ENCODE measurements at places on chromosomes 6 and 20.

- no peaks in the 10 kb centered on the region for H3K27me3 ChIP-seq
- no peak overlapping the region for H3K4me3 ChIP-seq
- peaks cover 28% of the 10 kb centered on the region for H3K36me3 ChIP-seq
- no peak for DNase-seq
- peak overlapping the region; percentile 4 for H3K27ac ChIP-seq
Measured at GRCh38 chr6:157139054-157139708, 184.1 kb downstream of the TMEM242 start.

GRCh38 chr6:15301179-15302006, 55.5 kb downstream of the JARID2 start:
- peaks cover 54% of the 10 kb centered on the region for H3K4me1 ChIP-seq
- H3K27me3 ChIP-seq, result no peaks in the 10 kb centered on the region
- no peak for DNase-seq

GRCh38 chr20:23156170-23156841, 70.2 kb upstream of the CD93 start:
- no peaks in the 10 kb centered on the region for H3K27me3 ChIP-seq
- no peaks in the 10 kb centered on the region for H3K36me3 ChIP-seq
- DNase-seq, result peak; percentile 62
- no peak overlapping the region for H3K4me3 ChIP-seq
- no peak overlapping the region for H3K27ac ChIP-seq

DNA sequence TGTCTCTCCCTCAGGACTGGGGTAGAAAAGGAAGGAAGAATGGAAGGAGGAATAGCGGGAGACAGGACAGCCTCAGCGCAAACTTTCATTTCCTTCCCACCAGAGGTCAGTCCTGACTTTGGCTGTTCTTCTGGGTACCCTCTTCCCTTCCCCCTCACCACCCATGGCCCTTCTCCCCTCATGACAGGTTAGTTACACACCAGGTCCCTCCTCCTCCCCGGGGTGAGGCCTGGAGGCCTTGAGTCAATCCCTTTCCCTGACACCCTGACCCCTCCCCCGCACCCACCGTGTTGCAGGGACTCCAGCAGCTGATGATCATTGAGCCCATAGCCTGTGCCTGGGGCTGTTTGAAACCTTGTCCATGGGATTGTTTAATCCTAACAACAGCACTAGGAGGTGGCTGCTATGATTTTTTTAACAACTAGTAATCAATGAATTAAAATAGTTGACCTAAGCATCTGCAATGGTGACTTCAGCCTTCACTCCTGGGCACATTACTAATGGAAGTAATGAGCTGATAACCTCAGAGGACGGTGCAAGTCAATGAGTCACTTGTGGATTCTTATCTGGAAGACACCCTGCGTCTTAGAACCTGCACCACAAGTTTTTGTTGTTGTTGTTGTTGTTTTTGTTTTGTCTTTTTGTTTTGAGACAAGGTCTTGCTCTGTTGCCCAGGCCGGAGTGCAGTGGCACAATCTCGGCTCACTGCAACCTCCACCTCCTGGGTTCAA, 46.6 kb upstream of the CCDC167 start:
- H3K36me3 ChIP-seq, result no peaks in the 10 kb centered on the region
- no peaks in the 10 kb centered on the region for H3K27me3 ChIP-seq
- no peak overlapping the region for H3K27ac ChIP-seq
- H3K4me1 ChIP-seq, result no peaks in the 10 kb centered on the region

DNA sequence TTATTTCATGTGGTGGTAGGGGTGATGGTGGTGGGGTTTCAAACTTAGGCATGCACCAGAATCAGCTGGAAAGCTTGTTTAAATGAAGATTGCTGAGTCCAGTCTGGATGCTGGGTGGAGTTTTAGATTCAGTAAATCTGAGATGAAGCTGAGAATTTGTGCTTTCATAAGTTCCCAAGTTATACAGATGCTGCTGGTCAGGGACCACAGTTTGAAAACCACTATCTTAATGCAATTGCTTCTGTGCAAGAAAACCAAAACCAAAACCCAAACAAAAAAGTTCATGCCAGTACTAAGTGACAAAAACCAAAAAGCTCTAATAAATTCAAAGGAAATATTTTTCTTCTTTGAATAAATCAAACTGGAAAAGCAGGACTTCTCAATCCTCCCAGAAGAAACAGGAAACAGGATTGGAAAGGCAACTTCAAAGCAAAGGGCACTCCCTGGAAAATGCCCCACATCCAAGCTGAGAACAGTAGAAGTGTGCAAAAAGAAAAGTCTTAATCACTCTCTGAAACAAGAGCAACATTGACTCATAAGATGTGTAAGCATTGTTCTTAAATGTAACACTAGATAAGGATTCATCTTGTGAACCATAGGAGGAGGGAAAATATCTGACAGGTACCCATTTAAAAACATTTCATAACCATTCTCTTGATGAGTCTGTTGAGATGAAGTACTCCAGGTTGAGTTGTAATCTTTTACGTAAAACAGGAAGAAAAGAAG, 481.5 kb upstream of the HSF2 start:
- H3K4me1 ChIP-seq, result peaks cover 3% of the 10 kb centered on the region
- H3K36me3 ChIP-seq, result no peaks in the 10 kb centered on the region
- no peak for DNase-seq
- no peak overlapping the region for H3K4me3 ChIP-seq
- no peak overlapping the region for H3K27ac ChIP-seq

GRCh38 chr6:56022678-56023077, 147.3 kb upstream of the BMP5 start:
- no peak overlapping the region for H3K27ac ChIP-seq
- peaks cover 21% of the 10 kb centered on the region for H3K4me1 ChIP-seq
- no peaks in the 10 kb centered on the region for H3K27me3 ChIP-seq
- H3K4me3 ChIP-seq, result no peak overlapping the region

DNA sequence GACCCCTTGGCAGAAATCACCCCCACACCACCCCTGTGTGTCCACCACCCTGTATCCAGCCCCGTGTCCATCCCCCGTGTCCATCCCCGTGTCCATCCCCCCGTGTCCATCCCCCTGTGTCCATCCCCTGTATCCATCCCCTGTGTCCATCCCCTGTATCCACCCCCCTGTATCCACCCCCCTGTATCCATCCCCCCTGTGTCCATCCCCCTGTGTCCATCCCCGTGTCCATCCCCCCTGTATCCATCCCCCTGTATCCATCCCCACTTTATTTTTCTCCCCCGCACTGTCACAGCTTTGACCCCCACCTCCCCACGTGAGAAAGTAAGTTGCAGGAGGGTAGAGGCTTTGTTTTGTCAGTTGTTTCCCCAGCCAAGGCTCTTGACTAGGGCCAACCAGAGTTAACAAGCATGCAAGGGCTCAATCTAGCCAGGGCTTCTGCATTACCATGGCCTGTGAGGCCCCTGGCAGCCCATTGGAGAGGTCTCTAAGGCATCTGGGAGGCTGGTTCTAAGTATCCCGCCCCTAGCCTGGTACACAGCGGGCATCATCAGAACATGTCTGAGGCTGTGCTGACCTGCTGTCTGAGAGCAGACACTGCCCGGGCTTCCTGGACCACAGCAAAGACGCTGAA, 18.1 kb upstream of the SIRPA start:
- peaks cover 23% of the 10 kb centered on the region for H3K27me3 ChIP-seq
- DNase-seq, result no peak
- no peak overlapping the region for H3K4me3 ChIP-seq

DNA sequence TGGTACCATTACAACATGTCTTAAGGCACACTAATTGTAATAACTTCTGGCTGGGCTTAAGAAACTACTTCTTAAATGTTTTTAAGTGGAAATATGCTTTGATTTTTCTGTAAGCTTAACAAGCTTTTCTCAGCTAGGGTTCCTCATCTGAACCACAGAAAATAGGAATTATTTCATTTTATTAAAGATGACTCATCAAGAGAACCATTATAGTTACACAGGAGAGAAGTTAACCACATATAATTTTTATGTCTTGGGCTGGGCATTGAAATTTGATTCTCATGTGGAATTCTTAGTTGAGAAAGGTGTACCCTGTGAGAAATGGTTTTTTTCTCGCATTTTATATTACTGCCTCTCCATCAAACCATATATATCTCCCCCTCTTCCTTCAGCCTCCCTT, 75.1 kb downstream of the QKI start:
- no peak for DNase-seq
- H3K4me3 ChIP-seq, result no peak overlapping the region
- H3K27ac ChIP-seq, result no peak overlapping the region
- peaks cover 11% of the 10 kb centered on the region for H3K36me3 ChIP-seq
- H3K4me1 ChIP-seq, result peaks cover 63% of the 10 kb centered on the region

DNA sequence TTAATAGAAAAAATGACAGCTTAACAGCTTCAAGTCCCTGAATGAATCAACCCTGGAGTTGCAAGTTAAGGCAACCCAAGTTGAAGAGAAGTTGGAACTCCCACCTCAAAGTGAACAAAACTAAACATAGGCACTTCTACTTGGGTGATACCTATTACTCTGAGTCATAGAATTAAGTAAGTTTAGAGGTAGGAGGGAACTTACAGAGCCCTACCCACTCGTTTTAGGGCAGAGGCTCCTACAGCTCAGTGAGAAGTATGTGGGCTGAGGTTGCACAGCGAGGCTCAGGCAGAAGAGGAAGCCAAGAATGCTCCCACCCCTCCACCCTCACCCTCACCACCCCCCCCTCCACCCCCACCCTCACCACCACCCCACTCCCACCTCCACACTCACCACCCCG, 42.2 kb downstream of the NFATC2 start:
- peaks cover 8% of the 10 kb centered on the region for H3K27me3 ChIP-seq
- H3K4me3 ChIP-seq, result no peak overlapping the region
- H3K27ac ChIP-seq, result no peak overlapping the region
- no peaks in the 10 kb centered on the region for H3K36me3 ChIP-seq
- no peak for DNase-seq

- no peak overlapping the region for H3K4me3 ChIP-seq
- H3K27ac ChIP-seq, result no peak overlapping the region
- H3K4me1 ChIP-seq, result peaks cover 22% of the 10 kb centered on the region
- H3K36me3 ChIP-seq, result peaks cover 18% of the 10 kb centered on the region
- H3K27me3 ChIP-seq, result no peaks in the 10 kb centered on the region
Measured at GRCh38 chr6:83061190-83061589, 4.5 kb downstream of the UBE3D start.

GRCh38 chr6:2376429-2377355, 131.3 kb upstream of the GMDS start:
- no peaks in the 10 kb centered on the region for H3K27me3 ChIP-seq
- peak overlapping the region; percentile 61 for H3K27ac ChIP-seq
- H3K36me3 ChIP-seq, result no peaks in the 10 kb centered on the region
- no peak for DNase-seq
- H3K4me3 ChIP-seq, result no peak overlapping the region
- peaks cover 12% of the 10 kb centered on the region for H3K4me1 ChIP-seq

- H3K27ac ChIP-seq, result peak overlapping the region; percentile 95
- H3K4me3 ChIP-seq, result no peak overlapping the region
- no peak for DNase-seq
- H3K4me1 ChIP-seq, result peaks cover 64% of the 10 kb centered on the region
Measured at GRCh38 chr6:140061110-140062042, 686.9 kb upstream of the CITED2 start.

DNA sequence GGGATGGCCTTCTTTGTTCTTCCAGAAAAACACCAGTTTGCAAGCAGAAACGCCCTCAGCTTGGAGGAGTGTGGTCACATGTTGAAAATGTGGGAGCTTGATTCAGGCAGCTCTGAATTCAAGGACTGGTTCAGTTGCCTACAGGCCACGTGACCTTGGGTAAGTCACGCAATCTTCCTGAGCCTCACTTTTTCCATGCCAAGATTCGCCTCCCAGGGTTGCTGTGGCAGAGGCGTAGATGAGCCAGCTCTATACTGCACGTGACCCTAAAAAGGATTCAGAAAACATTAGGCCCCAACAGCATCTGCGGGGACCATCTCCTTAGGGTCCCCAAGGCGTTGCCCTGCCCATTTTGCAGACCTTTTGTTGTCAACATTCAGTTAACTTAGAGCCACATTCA, 112.0 kb upstream of the SNX9 start:
- no peak overlapping the region for H3K27ac ChIP-seq
- DNase-seq, result no peak
- H3K4me1 ChIP-seq, result peaks cover 15% of the 10 kb centered on the region
- no peak overlapping the region for H3K4me3 ChIP-seq
- no peaks in the 10 kb centered on the region for H3K27me3 ChIP-seq

GRCh38 chr6:71419217-71420094, 130.8 kb downstream of the OGFRL1 start:
- peaks cover 20% of the 10 kb centered on the region for H3K36me3 ChIP-seq
- H3K4me3 ChIP-seq, result peak overlapping the region; percentile 91
- peaks cover 33% of the 10 kb centered on the region for H3K4me1 ChIP-seq
- DNase-seq, result no peak
- H3K27ac ChIP-seq, result peak overlapping the region; percentile 88
- no peaks in the 10 kb centered on the region for H3K27me3 ChIP-seq

- H3K27ac ChIP-seq, result no peak overlapping the region
- DNase-seq, result peak; percentile 44
- peaks cover 2% of the 10 kb centered on the region for H3K4me1 ChIP-seq
- H3K36me3 ChIP-seq, result no peaks in the 10 kb centered on the region
- peaks cover 12% of the 10 kb centered on the region for H3K27me3 ChIP-seq
Measured at GRCh38 chr6:13863699-13864155, 49.4 kb upstream of the MCUR1 start.

- no peak overlapping the region for H3K4me3 ChIP-seq
- no peak overlapping the region for H3K27ac ChIP-seq
- no peaks in the 10 kb centered on the region for H3K27me3 ChIP-seq
- no peaks in the 10 kb centered on the region for H3K36me3 ChIP-seq
- DNase-seq, result no peak
Measured at GRCh38 chr6:163390770-163391169, 23.7 kb upstream of the QKI start.

DNA sequence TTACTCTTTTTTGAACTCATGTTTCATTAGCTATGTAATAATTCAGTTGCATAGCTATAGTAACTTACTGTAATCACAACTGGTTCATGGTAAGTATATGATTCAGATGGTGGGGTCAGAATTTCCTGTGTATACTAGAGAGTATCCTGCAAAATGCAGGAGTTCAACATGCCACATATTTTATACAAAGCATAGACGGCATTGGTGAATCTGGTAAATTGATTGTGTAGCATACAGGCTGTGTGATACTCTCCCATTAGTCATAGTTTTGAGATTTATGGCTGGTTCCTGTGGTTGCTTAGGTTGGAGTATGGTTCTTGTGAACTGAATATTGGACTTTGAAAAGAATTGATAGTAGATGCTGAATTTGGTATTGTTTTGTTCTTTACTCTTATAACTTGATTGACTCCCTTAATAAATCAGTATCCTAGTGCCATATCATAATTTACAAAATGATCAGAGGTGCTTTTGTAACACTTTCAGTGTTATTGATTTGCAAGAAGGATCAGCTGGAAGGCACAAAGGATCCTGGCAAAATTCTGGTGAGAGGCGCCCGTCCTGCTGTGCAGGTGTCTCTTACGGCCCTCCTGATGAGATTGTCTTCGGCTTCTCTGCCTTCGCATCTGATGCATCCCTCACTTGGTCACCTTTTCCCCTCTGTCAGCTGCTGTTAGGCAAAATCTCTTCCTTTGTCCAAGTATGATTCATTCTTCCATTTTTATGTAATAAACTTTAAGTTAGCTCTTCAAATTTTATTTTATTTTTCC, 22.6 kb downstream of the SNX9 start:
- DNase-seq, result no peak
- no peak overlapping the region for H3K4me3 ChIP-seq
- H3K4me1 ChIP-seq, result peaks cover 73% of the 10 kb centered on the region
- no peaks in the 10 kb centered on the region for H3K27me3 ChIP-seq
